Activated CD4-positive, CD25-positive, alpha-beta regulatory T cell (primary cell): ENCODE measurements at places on chromosomes 1 and 21.

- DNase-seq = peak; percentile 53
Measured at GRCh38 chr1:205977402-205978014, 25.7 kb downstream of the RAB7B start.

- DNase-seq = no peak
Measured at GRCh38 chr1:215484171-215484939, 82.7 kb upstream of the KCTD3 start.

- DNase-seq = no peak
Measured at GRCh38 chr1:21492356-21492625, 16.9 kb upstream of the ALPL start.

- no peak for DNase-seq
Measured at GRCh38 chr1:94063379-94063778, 57.6 kb downstream of the ABCA4 start.

GRCh38 chr1:198326915-198327314 lies 170.1 kb downstream of the NEK7 start:
- DNase-seq = no peak

- no peak for DNase-seq
Measured at GRCh38 chr1:32393136-32393535, 1.1 kb downstream of the BSDC1 start.
